ENCODE measurements at places on chromosomes 6 and 20. TPM values are rescaled to one million over a fixed set of nuclear protein-coding genes. Genes with fewer than 3 reads are reported as not detected.

SDCBP2 gene
- 262 TPM for total RNA-seq

LRFN2 gene
- 0.64 TPM for total RNA-seq

ZNF318 gene
- 12.3 TPM for total RNA-seq

MYH7B gene
- total RNA-seq = 1.2 TPM

DNA sequence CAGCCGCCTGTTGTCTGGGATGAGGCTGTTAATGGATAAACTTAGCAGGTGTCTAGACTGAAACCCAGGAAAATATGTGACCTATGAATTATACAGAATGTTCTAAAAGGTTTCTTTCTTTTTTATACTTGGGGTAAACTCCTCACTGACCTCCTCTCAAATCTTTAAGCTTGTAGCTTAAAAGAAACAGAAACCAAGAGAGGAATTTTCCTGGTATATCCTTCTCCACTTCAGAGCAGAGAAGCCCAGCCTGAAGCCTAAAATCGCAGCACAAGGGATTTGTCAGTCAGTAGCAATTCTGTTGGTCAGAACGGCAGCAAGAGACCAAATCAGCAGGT is 99.4 kb upstream of the RIPOR2 start:
- no peak for DNase-seq

GRCh38 chr6:36505744-36506534 is 41.3 kb downstream of the STK38 start:
- no peak for DNase-seq

DNA sequence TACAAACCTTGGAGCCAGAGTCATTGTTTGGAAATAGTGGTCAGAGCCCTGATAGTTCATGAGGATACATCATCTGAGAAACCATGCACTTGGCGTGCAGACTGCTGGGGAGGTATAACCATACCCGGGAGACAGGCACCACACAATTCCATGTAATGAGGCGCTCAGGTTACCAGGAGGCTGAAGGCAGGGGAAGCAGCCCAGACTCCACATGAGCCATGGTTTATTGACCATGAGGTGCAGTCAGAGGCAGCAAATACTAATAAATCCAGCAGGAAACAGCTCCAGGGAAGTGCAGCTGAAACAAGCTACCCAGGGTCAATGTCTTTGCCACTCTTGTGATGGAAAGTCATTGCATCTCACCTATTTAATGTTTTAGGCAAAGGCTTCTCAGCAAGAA is 156.0 kb downstream of the TBC1D7 start:
- DNase-seq = no peak

DNA sequence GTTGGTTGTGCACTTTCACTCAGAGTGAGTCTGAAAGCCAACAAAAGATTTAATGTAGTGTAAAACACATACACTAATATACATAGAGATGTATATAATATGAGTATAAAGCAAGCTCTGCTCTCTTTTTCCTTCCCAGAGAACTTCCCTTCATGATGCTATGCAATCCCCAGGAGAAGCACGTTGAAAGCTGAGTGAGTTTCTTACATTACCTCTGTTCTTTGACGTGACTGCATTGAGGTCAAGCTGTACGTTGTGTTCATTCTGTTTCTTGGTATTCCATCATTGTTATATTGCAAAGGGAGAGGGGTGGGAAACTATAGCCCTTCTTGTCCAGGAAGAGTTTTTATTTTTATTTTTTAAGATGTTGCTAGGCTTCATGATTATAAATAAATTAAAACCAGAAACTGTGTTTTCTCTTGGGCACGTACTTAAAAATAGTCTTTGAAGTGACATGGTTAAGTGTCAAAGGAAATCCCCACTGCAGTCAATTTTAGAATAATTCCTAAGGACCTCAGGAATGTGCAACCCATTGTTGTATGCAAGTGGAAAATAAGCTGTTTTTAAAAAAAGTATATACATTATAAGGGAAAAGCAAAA is 651.0 kb downstream of the CD109 start:
- DNase-seq = no peak

- no peak for DNase-seq
These were observed 327.0 kb downstream of the NRN1 start for GRCh38 chr6:5679691-5680090.
